ENCODE measurements at places on chromosomes 2 and 18. TPM values are rescaled to one million over a fixed set of nuclear protein-coding genes. Genes with fewer than 3 reads are reported as not detected.
A peak's percentile ranks its signal among the peaks of the same experiment; 100 is the strongest.

DNA sequence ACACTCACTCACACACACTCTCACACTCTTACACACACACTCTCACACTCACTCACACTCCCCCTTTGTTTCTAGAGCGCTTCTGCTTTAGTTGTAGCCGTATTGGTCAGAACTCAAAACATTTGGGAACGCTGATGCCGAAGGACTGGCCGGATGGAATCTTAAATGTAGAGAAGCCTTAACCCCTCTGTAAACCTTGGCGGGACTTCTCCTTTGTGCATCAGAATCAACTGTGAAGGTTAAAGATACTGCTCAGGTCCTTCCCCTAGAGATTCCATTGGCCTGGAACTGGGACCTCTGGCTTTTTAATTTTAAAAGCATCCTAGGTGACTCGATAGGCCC, 18.3 kb downstream of the SH3BP4 start:
- DNase-seq = no peak

The SPAST gene
- 15.8 TPM for total RNA-seq

DNA sequence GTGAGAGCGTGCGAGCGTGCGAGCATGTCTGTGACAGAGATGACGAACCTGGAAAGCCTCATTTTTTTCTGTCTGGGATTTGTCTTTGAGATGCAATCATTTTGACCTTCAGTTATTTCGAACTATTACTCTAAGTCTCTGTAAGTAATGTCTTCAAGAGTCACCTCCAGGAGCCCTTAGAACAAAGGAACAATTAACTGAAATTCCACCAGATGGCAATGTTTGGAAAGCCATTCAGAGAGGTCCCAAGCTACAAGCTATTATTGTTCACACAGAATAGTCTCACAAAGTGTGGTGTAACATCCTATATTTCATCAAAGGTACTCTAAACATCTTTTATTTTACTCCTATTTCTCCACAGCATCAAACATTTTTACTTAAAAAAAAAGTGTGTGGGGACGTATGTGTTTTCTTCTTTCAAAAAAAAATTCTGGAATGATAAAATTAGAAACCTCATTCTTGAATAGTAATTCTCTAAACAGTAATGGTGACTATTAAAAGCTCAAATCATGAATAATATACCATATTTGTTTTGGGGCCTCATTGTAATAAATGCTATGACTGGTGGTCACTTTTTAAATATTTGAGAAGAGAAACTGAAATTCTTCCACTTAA, 35.1 kb upstream of the MAPRE2 start:
- DNase-seq = peak; percentile 15

GRCh38 chr2:109061736-109062135, 67.3 kb upstream of the SH3RF3 start:
- no peak for DNase-seq

GRCh38 chr18:59318460-59319050, at the start of gene CPLX4:
TSS of gene CPLX4 (minus strand) at chr18:59318649. CDS start at chr18:59318462, 187 bp downstream.
- DNase-seq = no peak

GRCh38 chr2:97706112-97706511, 7.3 kb upstream of the ZAP70 start:
- no peak for DNase-seq

GRCh38 chr2:46376586-46376985, 79.4 kb downstream of the EPAS1 start:
- no peak for DNase-seq

The REG1B gene
- not detected for total RNA-seq

Measured in activated naive CD4-positive, alpha-beta T cell treated with anti-CD3 and anti-CD28 coated beads, Interleukin-2, amount 50 U/mL, for 72 hours (primary cell).